ENCODE measurements at places on chromosomes 11 and 22.

GRCh38 chr11:100731471-100731870, 44.4 kb downstream of the ARHGAP42 start:
- DNase-seq = no peak

- DNase-seq = no peak
These were observed 115.8 kb upstream of the IGLL5 start for GRCh38 chr22:22771696-22772377.

DNA sequence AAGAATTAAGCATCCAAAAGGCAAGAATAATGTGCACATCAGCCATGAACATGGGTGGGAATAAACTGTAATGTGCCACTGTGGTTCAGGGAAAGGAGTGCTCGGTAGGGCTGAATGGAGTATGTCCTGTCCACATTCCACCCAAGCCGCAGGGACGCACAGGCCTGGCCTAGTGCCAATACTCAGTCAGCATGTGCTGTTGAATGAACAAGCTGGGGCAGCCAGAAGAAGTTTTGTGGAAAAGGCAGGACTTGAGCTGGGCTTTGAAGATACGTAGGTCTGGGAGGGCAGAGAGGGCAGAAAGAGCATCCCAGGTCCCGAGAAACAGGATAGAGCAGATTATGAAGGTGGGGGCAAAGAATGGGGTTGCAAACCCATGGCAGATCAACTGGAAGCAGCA, 60.0 kb upstream of the PLET1 start:
- peak; percentile 71 for DNase-seq

DNA sequence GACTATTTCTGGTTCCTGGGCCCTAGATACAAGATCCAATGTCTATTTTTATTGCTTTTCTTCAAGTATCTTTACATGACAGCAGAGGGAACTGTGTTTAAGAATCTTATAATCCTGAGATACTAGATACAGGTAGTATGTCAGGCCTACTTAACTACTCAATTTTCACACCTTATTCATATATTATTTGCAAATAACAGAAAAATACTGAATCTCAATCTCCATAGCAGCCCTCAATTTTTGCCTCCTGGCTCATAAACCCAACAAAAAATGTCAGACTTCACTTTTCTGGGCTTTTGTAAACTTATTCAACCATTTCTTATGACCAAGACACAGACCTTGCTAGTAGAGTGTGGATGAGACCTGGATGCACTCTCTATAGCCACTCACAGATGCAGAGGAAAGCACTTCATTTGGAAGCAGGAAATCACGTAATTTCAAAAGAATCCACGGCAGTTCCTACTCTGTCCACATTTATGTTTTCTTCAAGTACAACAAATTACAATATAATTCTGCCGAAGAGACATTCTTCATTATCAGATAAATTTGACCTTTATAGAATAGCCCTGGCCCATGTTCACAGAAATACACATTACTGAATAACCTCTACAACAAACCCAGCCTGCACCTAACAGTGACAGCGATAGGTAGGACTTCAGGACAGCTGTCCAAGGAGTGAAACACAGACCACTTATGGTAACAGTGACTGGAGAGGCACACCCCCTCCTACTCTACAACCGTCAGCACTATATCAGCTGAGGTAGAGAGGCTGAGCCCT, 62.0 kb upstream of the YPEL1 start:
- DNase-seq = no peak

DNA sequence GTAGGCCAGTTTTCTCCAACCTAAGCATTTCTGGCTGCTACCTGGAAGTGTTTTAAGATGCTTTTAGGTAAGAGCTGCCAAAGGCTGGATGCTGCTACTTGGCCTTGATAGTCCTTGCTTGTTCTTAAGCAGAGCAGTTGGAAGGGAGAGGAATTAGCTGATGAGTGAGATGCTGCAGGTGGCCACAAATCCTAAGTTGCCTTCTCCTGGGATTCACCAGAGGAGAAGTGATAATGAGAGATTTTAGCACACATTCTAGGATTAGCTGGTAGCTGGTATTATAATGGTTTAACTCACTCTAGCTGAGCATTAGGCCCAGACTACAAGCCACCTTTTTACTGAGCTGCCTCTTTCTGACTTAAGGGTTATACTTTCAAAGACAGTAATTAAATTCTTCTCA, 442.9 kb upstream of the RAG2 start:
- no peak for DNase-seq
